ENCODE measurements at places on chromosomes 5 and 9. TPM values are rescaled to one million over a fixed set of nuclear protein-coding genes. Genes with fewer than 3 reads are reported as not detected.

The CLTA gene
- total RNA-seq, result 170 TPM

DNA sequence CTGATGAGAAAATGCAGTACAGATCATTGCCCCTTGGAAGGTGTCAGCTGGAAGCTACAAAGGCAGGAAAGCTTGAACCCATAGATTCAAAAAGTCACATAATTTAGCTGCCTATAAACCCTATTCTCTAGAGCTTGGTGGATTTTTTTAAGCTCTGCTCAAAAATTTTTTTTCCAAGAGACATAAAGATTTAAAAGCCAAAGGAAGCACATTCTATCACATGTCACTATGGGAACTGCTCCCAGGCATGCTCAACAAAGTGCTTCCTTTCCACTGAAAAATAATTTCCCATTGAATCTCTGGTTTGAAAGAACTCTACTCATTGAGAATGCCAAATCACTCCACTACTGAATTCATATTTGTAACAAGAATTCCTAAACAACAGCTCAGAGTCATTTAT, 419.8 kb downstream of the CETN3 start:
- DNase-seq, result no peak

GRCh38 chr9:123390337-123391135, 34.5 kb downstream of the CRB2 start:
- no peak for DNase-seq

- DNase-seq, result no peak
Measured at GRCh38 chr9:4475301-4475700, 15.0 kb upstream of the SLC1A1 start.

DNA sequence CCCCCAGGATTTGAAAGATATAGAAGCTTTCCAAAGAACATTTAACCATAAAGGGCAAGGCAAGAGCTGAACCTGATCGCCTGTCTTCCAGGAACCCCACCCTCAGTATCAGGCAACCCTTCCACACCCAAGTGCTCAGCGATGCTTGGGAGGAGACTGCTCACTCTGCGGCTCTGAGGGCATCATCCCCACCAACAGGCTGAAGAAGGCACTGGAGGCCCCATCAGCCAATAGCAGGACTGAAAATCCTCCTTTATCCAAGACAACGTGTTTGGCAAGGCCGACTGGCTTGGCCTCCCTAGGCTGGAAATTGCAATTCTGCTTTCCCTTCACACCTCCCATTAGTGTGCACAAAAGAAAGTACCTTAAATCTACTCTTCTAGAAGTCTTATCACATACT, 1.4 kb upstream of the PPP2CA start:
- no peak for DNase-seq

DNA sequence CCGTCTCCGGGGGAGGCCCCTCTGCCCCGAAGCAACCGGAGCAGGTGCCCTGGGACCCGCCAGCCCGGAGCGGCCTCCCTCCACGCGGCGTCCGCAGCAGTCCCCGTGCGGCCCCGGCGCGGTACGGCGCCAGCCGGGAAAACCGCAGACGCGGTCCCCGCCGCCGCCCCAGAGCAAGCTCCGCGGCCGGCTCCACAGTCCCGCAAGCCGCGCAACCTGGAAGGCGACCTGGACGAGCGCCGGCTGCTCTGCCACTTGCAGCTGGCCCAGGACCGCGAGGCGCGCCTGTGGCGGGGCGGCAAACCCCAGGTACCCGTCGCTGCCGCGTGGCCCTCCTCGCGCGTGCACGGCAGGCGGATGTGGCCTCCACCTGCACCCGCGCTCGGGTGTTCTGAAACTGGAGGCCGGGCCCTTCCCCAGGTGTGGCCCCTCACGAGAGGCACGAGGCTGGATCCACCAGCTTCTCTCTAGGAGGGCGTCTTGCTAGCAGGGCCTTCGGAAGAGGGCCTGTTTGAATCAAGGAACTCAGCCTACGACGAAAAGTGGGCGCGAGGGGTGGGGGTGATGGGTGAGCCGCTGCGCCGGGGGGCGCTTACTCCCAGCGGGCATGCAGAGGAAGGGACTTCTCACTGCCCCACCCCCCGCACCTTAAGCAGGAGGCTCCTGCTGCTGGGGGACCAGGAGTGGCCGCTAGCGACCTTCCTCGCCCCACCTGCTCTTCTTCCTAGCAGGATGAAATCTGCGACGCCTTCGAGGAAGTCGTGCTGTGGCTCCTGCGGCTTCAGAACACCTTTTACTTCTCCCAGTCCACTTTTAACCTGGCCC, 602 bp downstream of the CCNI2 start:
- DNase-seq, result peak; percentile 69

DNA sequence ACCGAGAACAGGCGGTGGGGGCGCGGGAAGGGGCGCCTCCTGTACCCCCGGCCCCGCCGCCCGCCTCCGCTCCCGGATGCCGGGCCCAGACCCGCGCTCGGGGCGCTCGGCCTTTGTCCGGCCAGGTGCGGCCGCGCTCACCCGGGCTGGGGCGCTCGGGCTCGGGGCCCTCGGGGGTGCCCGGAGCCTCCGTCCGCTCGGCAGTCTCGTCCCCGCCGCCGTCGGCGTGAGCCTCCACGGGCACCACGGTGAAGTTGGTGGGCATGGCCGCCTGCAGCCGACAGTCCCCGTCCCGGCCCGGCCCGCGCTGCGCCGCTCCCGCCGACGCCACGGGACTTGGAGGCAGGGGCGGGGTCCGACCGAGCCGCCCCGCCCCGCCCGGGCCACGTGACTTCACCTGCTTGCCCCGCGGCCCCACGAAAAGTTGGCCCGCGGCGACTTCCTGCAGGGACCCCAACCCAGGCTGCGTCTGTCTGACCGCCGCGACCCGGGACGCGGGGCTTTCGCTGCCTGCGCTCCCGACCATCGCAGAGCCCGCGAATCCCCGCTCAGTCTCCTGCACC, at the start of gene SLC12A7:
Gene SLC12A7 (minus strand): TSS at position 337 of the 563 bp plus-strand sequence. CDS start 72 bp downstream, at position 265.
- peak; percentile 78 for DNase-seq

Data from activated CD8-positive, alpha-beta T cell treated with anti-CD3 and anti-CD28 coated beads, Interleukin-2, amount 10 ng/mL, durations not matched to agents 7 days and 5 days (primary cell).